Heart right ventricle (tissue), 16 donors: ENCODE measurements at places on chromosomes 4 and X. TPM values are rescaled to one million over a fixed set of nuclear protein-coding genes. Genes with fewer than 3 reads are reported as not detected.

Gene AWAT2
- polyA plus RNA-seq = not detected

Gene BMP3
- not detected for polyA plus RNA-seq

Gene HSFX3
- 0.12 TPM for polyA plus RNA-seq

Gene MAGEE1
- 0.88 TPM for polyA plus RNA-seq

Gene RBMX
- polyA plus RNA-seq = 45.0 TPM

Gene XK
- 1.8 TPM for polyA plus RNA-seq

Gene RPL39
- polyA plus RNA-seq = 1,899 TPM

Gene CCDC120
- polyA plus RNA-seq = 1.7 TPM

Gene FOXR2
- not detected for polyA plus RNA-seq

Gene FREM3
- polyA plus RNA-seq = 0.01 TPM

Gene LIMCH1
- 28.4 TPM for polyA plus RNA-seq

Gene IGSF1
- 0.51 TPM for polyA plus RNA-seq

Gene SMR3B
- polyA plus RNA-seq = not detected

Gene MAGEB16
- polyA plus RNA-seq = not detected

Gene AR
- 1.7 TPM for polyA plus RNA-seq

Gene HOPX
- 56.3 TPM for polyA plus RNA-seq

Gene OPRPN
- polyA plus RNA-seq = not detected

Gene CCNA2
- polyA plus RNA-seq = 1.2 TPM

Gene FGB
- not detected for polyA plus RNA-seq

Gene GPRASP3
- 0.73 TPM for polyA plus RNA-seq

Gene PLAC1
- not detected for polyA plus RNA-seq

Gene DSPP
- polyA plus RNA-seq = not detected

Gene MAGEC3
- not detected for polyA plus RNA-seq

Gene RP2
- polyA plus RNA-seq = 3.2 TPM

Gene CTAG1B
- not detected for polyA plus RNA-seq

Gene FGFBP1
- 0.13 TPM for polyA plus RNA-seq

Gene MAGEB4
- polyA plus RNA-seq = not detected

Gene P2RY4
- 0.03 TPM for polyA plus RNA-seq

Gene ADAMTS3
- 0.80 TPM for polyA plus RNA-seq

Gene SPP1
- 2.2 TPM for polyA plus RNA-seq

Gene MAP7D2
- polyA plus RNA-seq = 0.73 TPM

Gene RRAGB
- 11.9 TPM for polyA plus RNA-seq

Gene FAM47E
- polyA plus RNA-seq = 4.7 TPM

Gene ERAS
- not detected for polyA plus RNA-seq

Gene FAM47A
- not detected for polyA plus RNA-seq

Gene VBP1
- 21.4 TPM for polyA plus RNA-seq

Gene PAGE2
- not detected for polyA plus RNA-seq

Gene GPC4
- polyA plus RNA-seq = 1.7 TPM

Gene CXCL11
- 0.07 TPM for polyA plus RNA-seq

Gene POU3F4
- not detected for polyA plus RNA-seq

Gene FBXO8
- polyA plus RNA-seq = 18.3 TPM
